ENCODE measurements at places on chromosomes 2 and 18.
A peak's percentile ranks its signal among the peaks of the same experiment; 100 is the strongest.

DNA sequence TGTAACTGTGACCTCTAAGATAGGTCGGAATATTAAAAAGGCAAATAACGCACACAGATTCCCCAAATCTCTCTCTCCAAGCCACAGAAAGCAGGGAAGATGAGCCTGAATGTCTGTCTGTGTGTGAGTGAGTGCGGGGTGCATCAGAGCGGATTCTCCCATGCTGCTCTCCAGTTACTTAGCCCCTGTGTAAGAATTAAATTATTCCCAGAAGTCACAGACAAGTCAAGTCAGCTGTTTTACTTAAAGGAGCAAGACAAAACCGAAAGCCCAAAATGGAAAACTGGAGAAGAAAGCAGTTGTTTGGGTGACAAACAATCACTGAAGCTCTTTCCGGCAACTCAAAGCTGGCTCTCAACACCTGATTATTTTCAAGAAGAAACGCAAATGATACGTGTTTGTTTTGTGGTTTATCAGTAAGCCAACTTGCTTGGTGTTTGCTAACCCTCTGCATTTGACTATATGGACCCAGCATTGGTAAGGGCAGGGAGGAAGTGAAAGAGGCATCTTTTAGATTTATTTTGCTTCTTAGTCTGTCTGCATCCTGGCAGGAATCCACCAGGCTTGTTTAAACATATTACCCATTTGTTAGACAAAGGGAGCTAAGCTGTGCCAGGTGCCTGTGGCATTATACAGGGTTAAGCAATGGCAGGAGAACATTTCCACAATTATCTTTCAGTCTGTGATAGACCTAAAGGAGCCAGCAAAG lies 121.5 kb upstream of the CREB1 start:
- DNase-seq: no peak

- DNase-seq: no peak
These were observed 543 bp upstream of the MARCHF4 start for GRCh38 chr2:216372761-216373291.

- no peak for DNase-seq
These were observed 741.7 kb downstream of the PLCL1 start for GRCh38 chr2:198546122-198546521.

DNA sequence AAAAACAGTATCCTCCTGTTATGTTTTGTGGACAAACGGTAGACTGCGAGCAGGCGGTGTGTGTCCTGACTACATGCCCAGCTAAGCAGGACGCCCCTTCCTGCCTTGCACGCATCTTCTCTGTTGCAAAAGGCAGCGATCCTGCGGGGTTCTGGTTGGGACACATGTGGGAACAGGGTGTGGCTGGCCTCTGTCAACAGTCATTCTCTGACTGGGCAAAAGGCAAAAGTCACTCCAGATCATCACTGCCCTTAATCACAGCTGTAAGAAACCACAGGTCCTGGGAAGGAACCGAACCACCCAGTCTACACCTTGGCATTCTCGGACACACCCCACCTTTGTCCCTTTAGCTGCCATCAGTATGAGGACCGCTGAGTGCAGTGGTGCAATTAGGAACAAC lies 44.3 kb upstream of the TMEM87B start:
- no peak for DNase-seq

- no peak for DNase-seq
These were observed 180.3 kb downstream of the MYO5B start for GRCh38 chr18:50014606-50015005.

- peak; percentile 89 for DNase-seq
These were observed 147.4 kb upstream of the PGAP1 start for GRCh38 chr2:197073701-197074433.

- DNase-seq: no peak
These were observed 164.5 kb downstream of the LCLAT1 start for GRCh38 chr2:30611583-30611982.

- DNase-seq: no peak
These were observed 17.7 kb upstream of the MARCHF7 start for GRCh38 chr2:159694500-159695040.

DNA sequence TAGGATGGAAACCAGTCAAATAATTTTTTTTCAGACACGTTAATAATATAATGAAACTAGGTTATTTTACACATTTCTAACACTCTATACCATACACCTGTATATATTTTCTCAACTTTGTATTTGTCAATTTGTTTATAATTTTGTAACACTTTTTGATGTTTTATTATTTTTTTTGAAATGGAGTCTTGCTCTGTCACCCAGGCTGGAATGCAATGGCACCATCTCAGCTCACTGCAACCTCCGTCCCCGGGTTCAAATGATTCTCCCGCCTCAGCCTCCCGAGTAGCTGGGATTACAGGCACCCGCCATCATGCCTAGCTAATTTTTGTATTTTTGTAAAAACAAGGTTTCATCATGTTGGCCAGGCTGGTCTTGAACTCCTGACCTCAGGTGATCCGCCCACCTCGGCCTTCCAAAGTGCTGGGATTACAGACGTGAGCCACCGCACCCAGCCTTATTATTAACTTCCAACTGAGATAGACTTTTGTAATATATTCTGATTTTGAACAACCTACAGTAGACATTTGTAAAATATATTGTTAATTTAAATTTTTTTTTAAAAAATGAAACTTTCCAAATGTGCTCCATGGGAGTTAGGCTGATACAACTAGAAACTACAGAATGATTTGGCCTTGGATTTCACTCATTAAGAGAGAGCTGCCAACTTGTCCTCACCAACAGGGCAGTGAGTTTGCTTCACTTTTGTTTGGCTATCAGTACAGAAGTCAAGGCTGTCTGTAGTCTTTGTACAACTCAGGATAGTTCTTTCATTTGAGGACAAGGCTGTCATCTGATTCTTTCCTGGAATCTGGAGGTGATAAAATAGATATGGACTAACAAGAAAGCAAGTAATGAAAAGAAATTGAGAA lies 33.9 kb upstream of the COBLL1 start:
- no peak for DNase-seq

DNA sequence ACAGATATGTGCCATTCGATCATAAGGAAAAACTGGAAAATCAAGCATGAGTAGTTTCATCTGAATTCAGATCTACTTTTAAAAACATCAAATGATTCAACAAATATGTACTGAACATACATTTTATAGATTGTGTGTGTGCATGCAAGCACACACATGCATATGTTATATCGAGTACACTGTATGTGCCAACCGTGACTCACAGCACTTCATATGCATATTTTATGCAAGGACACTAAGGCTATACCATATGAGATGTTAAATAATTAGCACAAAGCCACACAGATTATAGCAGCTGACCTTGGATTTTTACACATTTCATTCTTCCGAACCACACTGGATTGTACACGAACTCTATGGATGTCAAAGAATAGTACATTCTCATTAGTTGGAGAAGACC lies 161.2 kb downstream of the DNAH7 start:
- DNase-seq: no peak

DNA sequence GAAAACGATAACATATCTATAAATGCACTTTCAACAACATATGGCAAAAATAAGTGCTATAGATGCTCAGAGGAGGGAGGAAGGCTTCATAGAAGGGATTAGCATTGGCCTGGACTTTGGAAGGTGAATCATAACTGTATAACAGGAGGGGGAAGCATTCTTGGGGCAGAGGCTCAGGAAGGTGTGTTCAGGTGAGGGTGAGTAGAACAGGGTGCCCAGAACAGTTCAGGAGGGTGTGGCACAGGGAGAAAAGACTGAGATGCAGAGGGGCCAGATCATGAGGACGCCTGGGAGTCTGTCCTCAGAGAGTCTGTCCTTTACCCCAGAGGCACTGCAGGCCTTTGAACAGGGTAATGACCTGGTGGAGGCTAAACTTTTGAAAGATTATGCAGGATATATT lies 29.3 kb upstream of the MEP1B start:
- no peak for DNase-seq

DNA sequence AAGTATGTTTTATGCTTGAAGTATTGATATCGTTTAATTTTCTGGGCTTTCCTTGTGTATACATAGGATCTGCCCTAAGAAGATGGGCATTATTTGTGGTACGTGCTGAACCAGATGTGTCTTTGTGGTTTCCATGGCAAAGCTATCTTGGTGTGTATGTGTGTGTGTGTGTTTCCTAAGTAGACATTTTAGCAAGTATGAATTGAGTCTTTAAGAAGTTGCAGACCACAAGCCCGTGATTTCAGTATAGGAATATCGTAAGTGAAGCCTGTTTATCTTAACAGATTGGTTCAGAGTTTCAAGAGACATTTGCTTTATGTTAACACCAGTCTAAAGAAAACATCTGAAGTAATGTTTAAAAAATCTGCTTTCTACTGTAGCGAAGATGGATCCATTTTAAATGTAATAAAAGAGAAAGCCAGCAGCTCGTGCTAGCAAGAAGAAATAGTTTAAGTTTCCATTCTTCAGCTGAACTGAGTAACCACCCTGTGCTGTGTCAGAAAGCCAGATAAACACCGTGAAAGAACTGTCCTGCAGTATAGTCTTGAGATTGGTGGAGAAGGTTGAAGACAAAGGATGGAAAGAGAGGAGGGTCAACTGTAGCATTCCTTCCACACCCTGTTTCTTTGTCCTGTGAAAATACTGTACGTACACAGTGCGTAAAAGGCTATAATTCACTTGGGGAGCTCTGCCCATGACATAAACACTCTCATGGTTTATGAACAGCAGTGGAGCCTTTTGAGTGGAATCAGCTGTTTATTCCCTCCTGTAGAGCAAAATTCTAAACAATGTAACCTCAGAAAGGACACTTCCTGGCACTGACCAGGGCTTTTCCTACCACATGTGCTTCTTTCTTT lies 91.9 kb upstream of the FOSL2 start:
- DNase-seq: no peak

- no peak for DNase-seq
These were observed 292.4 kb downstream of the SP3 start for GRCh38 chr2:173672573-173673340.

- peak; percentile 63 for DNase-seq
These were observed 174.0 kb downstream of the SMAD2 start for GRCh38 chr18:47756364-47757016.

DNA sequence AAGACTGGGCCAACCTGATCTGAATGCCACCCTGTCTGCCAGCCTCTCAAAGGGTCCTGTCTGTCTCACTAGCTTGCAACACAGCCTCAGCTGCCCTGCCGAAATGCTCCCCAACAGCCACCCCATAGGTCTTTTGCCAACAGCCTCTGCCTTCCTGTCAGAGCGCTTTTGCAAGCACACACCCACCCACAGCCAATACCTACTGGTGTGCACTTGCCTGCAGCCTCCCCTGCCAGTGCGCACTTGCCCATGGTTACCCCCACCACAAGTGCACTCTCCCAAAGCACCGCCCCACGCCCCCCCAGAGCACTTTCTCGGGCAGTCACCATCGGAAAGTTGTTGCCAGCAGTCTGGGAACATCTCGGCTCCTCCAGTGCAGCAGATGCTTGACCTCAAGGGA lies 48.6 kb downstream of the RTTN start:
- no peak for DNase-seq

DNA sequence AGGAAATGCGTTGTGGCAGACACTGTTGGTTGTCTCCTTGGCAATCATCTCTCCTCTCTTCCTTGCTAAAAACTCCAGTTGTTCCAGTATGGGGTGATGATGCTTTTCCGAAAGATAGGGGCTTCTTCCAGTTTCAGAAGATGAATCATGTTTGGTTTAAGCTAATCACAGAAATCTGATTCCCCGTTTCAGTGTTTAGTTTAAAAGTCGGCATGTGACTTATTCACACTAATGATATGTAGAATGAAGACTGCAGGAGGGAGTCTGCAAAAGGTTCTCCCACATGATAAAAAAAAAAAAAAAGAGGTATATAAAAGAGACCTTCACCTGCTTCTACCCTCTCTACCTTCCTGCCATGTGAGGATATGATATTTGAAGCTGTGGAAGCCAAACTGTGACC lies 239.0 kb upstream of the SIX2 start:
- DNase-seq: no peak

Measured in Right ventricle myocardium superior (tissue), 1 donor.